Suppressor macrophage treated with lipopolysaccharide for 4 hours (primary cell): ENCODE measurements at places on chromosomes 4 and X.
A peak's percentile ranks its signal among the peaks of the same experiment; 100 is the strongest.

DNA sequence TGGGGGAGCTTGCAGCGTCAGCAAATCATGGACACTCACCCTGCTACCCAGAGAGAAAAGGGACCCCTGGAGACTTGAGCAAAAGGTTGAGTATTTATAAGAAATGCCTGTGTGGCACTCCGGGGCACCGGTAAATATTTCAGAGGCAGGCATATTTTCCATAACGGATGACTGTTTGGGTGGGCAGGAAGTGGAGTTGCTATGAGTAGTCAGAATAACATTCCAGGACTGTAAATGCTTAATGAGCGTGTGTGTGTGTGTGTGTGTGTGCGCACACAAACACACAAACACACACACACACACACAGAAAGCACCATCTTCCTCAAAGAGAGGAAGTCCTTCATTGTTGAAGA, 74.6 kb downstream of the MXRA5 start:
- no peak for DNase-seq

DNA sequence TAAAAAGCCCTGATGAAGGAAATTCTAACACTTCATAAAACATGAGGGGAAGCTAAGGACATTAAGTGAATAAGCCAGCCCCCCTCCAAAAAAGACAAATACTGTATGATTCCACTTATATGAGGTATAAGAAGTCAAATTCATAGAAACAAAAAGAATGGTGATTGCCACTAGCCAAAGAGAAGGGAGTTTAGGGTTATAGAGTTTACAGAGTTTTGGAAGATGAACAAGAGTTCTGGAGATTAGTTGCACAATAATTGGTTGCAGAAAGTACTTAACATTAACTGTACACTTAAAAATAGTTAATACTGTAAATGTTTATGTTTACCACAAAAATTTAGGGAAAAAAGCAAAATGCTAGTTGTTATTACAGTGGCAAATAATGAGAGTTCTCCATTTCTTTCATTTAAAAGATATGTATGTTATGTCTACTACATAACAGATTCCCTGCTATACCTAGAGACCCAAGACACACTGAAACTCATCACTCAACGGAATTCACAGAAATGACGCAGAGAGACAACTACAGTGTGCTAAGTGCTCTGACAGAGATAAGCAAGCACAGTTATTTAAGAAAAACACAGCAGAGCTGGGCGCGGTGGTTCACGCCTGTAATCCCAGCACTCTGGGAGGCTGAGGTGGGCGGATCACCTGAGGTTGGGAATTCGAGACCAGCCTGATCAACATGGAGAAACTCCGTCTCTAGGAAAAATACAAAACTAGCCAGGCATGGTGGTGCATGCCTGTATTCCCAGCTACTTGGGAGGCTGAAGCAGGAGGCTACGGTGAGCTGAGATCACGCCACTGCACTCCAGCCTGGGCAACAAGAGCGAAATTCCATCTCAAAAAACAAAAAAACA, 37.2 kb downstream of the EIF4E start:
- no peak for DNase-seq

DNA sequence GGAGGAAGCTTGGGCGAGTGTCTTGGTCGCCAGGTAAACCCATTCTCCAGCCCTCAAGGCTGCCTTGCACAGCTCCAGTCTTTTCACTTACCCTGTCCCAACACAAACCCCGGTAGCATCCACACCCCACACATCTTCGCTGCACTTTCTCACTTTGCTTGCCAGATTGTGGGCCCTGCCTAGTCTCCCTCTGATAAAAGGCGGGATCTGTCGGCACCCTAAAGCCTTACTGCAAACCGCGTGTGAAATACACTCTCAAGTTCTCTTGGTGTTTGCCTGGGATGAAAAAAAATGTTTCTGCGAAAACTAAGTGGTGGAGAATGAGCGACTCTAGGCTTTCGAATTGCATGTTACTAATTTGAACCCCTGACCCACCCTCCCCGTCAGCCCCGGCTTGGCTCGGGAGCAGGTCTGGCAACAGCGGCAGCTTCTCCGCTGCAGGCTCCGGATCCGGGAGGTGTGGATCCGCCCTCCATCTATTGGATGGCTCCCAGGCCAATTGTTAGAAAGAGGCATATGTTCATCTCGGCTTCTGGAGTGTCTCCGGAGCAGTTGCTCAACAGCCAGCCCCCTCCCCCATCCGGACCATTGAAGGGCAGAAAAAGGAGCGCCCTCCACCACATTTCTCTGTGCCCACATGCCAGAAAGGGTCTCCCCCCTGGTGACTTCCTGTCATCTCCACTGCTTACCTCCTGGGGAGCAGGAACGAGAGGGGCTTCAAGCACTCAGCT, 3.0 kb upstream of the CITED1 start:
- DNase-seq: peak; percentile 31

DNA sequence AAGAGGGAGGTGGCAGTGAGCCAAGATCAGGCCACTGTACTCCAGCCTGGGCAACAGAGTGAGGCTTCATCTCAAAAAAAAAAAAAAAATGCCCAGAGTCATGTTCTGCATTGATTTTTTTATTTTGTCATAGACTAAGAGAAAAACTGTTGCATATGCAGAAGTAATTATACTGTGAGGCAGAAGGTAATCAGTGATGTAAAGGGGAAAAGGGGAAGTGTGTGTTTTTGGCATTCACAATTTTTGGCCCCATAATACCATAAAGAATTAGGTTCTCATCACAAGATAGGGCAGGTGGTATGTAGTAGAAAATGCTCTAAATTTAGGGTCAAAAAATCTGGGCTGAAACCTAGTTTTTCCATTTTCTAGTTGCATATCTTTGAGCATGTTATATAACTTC, 47.3 kb upstream of the GAB1 start:
- DNase-seq: no peak

DNA sequence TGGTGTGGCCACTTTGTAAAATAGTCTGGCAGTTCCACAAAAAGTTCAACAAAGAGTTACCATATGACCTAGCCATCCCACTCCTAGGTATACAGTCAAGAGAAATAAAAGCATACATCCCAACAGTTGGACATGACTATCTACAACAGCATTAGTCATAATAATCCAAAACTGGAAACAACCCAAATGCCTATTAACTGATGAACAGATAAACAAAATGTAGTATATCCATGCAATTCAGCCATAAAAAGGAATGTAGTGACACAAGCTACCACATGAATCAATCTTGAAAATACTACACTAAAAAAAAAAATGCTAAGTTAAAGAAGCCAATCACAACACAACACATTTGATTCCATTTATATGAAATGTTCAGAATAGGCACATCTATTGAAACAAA, 16.1 kb downstream of the MED14 start:
- DNase-seq: no peak

DNA sequence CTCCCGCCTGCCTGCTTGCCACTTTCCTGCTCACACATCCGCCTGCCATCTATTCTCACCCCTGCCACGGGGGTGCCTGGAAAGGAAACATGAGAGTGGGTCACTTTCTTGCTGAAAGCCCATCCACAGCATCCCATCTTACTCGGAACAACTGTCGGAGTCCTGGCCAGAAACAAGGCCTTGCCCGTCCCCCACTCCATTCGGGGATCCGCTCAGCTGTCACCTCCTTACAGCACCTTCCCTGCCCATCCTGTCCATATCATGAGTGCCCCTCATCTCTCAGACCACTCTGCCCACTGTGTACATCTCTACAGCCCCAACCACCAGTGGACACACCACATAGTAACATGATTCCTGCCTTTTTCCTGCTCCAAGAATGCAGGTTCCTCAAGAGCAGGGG, 6.4 kb downstream of the EVC2 start:
- DNase-seq: no peak
